Muscle of arm (tissue), 14 donors: ENCODE measurements at places on chromosomes 5 and 9. TPM values are rescaled to one million over a fixed set of nuclear protein-coding genes. Genes with fewer than 3 reads are reported as not detected.
A peak's percentile ranks its signal among the peaks of the same experiment; 100 is the strongest.

DNA sequence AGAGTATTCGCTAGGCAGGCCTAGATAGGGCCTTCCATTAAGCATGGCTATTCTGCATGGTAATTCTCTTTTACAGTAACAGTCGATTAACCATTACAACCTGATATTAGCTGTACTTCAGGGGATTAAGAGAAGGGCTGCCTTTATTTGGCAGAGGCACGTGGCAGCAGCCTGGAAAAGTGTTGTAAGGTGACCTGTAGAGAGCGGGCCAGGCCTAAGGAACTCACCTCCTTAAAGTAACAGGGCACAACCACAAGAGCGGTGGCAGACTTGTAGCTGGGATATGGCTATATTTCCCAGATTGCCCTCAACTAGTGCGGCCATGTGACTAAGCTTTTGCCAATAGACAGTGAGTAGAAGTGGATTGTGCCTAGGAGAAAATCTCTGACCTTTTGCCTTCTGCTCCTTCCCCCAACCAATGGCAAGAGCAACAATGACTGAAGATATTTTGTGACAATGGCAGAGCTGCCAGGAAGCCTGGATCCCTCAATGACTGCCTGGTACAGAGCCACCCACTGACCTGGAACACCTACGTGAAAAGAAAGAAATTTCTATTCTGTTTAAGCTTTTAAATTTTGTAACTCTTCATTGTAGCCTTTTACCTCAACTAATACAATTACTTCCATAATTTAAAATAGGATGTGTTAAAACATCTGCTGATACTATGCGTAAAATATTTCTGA lies 18.9 kb upstream of the ANKRD34B start:
- DNase-seq, result no peak

DNA sequence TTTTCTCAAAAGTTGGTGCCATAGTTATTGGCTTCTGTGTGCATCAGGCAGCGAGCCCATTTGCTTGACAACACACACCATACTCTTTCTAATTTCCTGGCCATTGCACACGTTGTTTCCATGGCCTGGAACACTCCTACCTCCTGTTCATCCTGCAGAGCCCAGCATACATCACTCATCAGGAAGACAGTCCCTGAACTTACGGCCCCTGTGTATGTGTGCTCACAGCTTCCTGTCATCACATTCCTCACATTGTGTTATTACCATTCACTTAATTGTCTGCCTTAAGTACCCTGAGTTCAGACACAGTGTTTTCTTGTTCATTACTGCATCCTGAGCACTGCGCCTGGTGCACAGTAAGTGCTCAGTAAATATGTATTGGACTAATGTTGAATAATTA lies 355.9 kb downstream of the PRELID2 start:
- DNase-seq, result no peak

- DNase-seq, result no peak
These were observed 1050.0 kb upstream of the CDH10 start for GRCh38 chr5:25694801-25695200.

GRCh38 chr9:87119328-87119881 lies 172.1 kb upstream of the GAS1 start:
- peak; percentile 74 for DNase-seq

DNA sequence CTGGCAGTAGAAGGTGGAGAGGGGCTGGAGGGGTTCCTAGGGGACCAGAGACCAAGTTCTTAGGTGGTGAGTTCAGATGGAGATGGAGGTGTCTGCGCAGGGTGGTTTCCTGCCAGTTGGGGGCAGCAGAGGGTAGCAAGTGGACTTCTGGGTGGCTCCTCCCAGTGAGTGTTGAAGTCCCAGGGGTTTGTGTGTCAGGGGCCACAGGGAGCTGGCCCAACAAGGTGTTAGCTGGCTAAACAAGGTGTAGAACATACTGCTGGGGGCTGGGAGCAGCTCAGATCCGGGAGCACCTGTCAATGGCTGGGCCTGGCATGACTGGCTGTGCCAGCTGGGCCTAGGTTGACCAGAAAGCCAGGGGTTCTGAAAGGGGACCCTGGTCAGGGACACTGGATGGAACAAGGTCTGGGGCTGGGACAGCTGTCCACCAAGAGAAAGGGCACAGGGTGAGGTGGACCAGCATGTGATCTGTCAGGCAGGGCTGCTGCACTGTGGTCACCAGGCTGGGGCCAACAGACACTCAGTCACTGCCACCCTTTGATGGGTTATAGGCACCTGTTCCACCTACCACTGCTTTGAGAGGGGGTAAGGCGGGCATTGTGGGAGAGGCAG lies 35.6 kb downstream of the DAB2IP start:
- DNase-seq, result no peak

The PFN3 gene
- polyA plus RNA-seq, result not detected
